ENCODE measurements at places on chromosomes 7 and 10.

DNA sequence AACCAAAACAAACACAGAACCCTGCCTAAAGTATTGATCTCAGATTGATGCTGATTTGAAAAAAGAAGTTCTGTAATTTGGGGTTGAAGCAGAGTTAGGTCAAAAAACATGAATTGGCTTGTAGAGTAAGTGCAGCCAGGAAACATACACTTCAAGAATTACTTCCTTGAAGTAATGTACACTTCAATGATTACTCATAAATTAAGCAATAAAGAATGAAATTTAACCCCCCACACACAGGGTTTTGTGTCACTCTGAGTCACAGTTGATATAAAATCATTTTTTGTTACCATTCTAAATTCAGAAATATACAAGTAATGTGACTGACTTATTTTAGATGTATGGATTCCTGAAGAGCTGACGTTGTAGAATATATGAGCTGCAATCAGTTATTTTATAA, 622.2 kb downstream of the POM121L12 start:
- DNase-seq, result no peak

DNA sequence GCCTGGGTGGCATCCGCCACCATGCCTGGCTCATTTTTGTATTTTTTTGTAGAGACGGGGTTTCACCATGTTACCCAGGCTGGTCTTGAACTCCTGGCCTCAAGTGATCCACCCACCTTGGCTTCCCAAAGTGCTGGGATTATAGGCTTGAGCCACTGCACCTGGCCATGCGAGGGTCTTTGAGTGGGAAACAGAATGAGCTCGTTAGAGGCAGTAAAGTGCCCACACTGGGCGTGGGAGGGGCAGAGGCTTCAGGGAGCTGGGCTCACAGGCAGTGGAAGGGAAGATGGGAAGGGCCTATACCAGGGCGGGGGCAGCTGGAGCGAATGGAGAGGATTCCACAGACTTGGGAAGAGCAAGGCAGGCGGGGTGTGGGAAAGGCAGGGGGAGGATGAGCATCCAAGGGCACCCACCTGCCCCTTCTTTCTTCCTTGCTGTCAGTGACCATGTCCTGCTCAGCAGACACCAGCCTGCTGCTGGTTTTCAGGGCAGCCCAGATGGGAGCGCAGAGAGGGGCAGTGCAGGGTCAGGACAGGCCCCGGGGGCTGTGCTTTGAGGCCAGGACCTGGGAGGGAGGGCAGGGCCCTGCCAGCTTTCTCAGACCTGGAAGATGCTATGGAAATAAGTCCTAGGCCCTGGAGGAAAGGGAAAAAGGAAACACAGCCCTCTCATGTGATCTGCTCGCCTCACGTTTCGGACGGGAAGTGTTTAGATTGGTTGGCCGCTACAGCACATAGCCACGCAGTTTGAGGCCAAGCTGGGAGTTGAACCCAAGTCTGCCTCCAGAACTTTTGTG, 4.2 kb downstream of the FZD9 start:
- no peak for DNase-seq

GRCh38 chr10:31456468-31456867, 137.5 kb downstream of the ZEB1 start:
- DNase-seq, result no peak

GRCh38 chr7:27734583-27734982, 5.4 kb upstream of the TAX1BP1 start:
- DNase-seq, result no peak

DNA sequence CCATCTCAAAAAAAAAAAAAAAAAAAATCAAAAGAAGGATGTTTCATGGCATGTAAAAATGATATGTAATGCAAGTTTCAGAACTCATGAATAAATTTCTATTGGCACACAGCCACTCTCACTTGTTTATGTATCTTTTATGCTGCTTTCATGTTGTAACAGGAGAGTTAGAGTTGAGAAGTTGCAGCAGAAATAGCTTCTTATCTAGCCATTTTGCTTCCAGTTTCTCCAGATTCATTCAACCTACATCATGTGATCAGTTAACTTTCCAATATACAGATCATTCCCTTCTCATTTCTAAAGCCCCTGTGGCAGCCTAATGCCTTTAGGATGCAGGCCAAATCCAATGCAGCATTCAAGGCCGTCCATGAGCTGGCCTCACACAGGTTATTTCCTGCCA, 30.4 kb downstream of the ZNF786 start:
- DNase-seq, result no peak

GRCh38 chr10:124296121-124296812, 122.5 kb downstream of the OAT start:
- DNase-seq, result no peak

DNA sequence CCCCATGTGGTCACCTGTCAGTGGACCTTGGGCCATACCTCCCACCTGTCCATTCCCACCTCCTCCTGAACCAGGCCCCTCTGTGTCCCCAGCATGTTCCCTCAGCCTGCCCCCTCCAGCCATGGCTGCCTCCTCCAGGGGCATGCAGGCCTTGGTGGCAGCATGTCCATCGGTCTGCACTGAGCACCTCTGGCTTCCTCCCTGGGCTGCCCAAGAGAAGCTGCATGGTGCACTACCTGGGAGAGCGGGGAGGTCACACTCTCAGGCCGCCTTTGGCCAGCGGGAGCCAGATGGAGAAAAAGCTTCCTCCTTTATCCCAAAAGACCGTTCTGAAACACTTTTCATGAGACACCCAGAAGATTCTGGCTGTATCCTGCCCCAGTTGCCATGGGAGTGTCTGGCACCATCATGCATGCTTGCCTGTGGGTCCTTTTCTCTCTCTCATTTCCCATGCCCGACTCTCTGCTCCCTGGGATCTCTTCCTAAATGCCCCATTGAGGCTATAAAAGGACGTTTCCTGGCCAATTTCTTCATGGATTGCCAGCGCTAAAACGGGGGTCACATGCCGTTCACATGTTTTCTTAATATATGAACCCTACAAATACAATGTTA, 45.5 kb upstream of the MGMT start:
- no peak for DNase-seq

GRCh38 chr10:101650863-101651262, 44.1 kb downstream of the FBXW4 start:
- no peak for DNase-seq

Data from stimulated activated CD4-positive, alpha-beta T cell treated with anti-CD3 and anti-CD28 coated beads, Interleukin-4, amount 100 ng/mL, for 1 hour (primary cell).